ENCODE measurements at places on chromosomes 5 and 9.

- no peak for DNase-seq
Observed at GRCh38 chr9:81631218-81631745, 58.1 kb downstream of the TLE1 start.

- DNase-seq, result no peak
Observed at GRCh38 chr5:137412136-137412535, 87.0 kb downstream of the SPOCK1 start.

DNA sequence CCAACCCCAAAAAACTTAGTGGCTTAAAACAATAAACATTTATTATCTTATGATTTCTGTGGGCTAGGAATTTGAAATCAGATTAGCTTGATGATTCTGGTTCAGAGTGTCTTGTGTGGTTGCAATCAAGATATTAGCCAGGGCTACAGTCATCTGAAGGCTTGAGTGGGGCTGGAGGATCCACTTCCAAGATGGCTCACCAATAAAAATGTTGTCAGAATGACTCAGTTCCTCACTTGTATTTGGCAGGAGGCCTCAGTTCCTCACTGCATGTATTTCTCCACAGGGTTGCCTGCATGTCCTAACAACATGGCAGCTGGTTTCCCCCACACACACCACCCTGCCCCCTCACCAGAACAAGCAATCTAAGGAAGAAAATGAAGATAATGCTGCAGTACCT lies 98.2 kb upstream of the NIPBL start:
- DNase-seq, result no peak

GRCh38 chr9:16082796-16083195 lies 530.0 kb downstream of the CCDC171 start:
- no peak for DNase-seq

GRCh38 chr9:134181648-134182034 lies 17.3 kb upstream of the RNU6ATAC start:
- no peak for DNase-seq

GRCh38 chr9:5665059-5665458 lies 36.2 kb downstream of the RIC1 start:
- no peak for DNase-seq

DNA sequence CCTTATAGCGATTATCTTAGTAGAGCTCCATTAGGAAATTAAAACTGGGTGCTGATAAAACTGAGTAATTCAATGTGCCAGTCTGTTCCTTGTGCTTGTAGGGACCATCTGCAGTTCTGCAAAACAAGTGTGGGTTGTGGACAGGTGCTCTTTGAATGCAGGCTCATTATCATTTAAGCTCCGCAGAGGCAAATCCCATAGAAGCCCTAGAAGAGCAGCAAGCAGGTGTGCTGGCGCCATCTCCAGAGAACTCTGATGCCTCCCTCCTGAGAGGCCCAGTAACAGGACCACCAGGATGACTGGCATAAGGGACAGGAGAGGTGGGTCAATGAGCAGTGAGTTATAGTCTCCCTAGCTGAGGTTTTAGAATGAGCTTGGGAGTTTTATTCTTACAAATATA lies 1342.4 kb upstream of the DMAC1 start:
- no peak for DNase-seq

DNA sequence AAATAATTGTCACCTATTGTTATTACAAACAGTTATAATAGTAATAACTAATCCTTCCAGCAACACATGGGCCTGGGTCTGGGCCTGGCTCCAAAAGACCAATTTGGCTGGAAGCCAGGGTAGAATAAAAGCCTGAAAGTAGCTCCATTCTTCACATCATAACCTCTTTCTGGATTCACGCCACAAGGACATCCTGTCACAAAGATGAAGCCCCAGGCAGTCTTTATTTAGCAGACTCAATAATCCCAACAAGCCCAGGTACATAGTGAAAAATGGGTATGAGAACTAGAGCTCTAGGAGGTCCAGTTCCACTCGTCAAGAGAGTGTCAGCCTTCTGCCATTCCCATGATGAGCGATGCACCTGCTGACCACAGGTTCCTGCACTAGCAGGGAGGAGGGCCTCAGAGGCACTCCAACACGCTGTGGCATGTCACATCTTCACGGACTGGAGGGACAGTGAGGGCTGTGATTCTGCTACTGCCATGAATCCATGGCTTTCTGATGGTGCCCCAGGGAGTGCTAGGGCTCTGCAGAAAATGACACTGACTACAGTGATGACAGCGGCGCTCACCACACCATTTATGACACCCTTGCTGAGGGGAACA lies 124.9 kb downstream of the SPOCK1 start:
- DNase-seq, result no peak

GRCh38 chr5:20044460-20044859 lies 56.5 kb upstream of the CDH18 start:
- no peak for DNase-seq

DNA sequence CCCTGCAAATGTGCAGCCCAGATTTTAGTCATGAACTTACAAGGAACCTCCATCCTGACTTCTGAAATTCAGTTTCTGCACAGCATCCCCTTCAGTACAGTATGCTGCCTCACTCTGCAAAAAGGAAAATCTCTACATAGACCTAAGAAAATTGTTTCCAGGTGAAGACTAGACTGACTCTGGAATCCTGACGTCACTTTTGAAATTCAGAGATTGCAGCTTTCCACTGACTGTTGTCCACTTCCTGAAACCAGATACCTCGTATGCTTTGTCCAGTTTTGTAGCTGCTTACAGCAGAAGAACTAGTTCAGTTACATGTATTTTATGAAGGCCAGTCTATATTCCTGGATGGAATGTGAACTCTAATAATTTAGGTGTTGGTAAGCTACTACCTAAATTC lies 629.3 kb upstream of the ST8SIA4 start:
- DNase-seq, result no peak

DNA sequence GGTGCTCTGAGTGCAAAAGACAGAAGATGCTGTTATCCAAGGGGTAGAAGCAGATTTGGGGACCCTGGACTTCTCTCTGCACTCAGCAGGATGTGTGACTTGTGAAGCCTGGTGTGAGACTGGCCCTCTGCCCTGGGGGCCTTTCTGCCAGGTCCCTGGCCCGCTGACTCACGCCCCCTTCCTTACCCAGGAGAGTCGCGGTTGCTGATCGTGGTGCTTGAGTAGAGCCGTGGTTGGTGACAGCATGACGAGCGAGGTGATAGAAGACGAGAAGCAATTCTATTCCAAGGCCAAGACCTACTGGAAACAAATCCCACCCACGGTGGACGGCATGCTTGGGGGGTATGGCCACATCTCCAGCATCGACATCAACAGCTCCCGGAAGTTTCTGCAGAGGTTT lies 6.5 kb downstream of the NTMT1 start:
- no peak for DNase-seq

GRCh38 chr5:171810227-171810626 lies 24.6 kb downstream of the SMIM23 start:
- DNase-seq, result no peak

- DNase-seq, result no peak
Observed at GRCh38 chr5:124871303-124871702, 124.9 kb upstream of the ZNF608 start.

GRCh38 chr9:89410022-89410421 lies 87.9 kb downstream of the SEMA4D start:
- DNase-seq, result no peak

DNA sequence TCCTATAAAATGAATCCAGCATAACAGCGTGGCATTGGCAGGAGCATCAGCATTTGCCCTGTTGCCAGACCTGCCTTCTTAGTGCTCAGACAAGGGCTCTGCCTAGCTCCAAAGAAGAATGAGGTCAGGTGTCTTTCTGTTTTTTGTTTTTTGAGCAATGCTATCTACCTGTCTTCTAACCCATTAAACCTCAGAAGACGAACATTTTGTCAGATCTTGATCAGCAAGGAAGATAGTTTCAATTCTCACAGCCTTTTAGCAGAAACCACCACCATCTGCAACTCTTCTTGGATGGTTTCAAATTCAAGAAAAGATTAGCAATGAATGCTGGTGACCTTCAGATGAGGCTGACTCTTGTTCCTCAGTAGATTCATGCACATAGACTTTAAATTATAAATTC lies 103.5 kb upstream of the IQGAP2 start:
- DNase-seq, result no peak

- no peak for DNase-seq
Observed at GRCh38 chr5:6717247-6717646, 4.0 kb downstream of the TENT4A start.

DNA sequence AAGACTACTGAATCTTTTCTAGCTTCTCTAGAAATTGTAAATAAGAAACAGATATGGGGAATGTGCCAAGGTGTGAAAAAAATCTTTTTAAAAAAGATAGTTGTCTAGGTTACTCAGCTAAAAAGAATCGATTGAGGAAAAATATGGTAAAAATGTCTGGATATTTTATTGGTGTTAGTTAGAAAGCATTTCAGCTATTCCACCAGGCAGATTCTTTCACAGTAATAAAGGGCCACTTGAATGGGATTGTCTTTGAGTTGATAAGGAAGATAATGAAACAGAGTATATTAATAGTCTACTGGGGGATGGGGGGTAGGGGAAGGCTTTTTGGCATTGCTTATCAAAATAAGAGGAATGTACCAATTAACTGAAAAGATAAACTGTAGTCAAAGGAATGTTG lies 51.9 kb downstream of the SLIT3 start:
- DNase-seq, result no peak

DNA sequence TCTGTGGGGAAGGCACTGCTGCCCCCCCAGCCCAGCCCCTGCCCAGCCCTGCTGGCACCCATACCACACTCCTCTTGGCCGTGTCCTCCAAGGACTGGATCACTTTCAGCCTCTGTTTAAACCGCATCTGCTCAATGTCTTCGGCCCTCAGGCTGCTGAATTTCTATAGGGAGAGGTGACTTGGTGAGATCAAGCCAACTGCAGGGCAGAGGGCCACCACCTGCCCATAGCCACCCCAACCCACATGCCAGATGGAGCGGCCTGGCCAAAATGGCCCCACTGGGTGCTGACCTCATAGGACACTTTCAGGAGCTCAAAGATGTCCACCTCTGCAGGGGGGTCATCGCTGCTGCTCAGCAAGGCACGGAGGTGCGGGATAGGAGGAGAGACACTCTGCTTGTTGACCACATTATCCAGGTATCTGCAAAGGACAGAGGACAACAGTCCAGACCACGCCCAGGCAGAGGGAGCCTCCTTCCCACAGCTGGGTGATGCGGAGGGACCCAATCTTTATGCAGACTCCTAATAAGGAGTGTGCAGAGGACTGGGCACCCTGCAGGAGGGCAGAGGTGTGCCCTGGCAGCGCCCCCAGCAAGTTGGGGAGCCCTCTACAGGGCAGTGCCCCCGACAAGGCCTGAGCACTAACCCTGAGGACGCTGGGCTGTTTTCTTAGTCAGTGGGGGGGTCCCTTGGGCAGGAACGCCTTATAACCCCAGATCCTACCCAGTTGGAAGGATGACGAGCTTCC lies 14.4 kb upstream of the MRNIP start:
- DNase-seq, result no peak

- DNase-seq, result no peak
Observed at GRCh38 chr5:7622498-7622897, 226.6 kb downstream of the ADCY2 start.

- DNase-seq, result no peak
Observed at GRCh38 chr5:55446640-55447351, 88.0 kb downstream of the PLPP1 start.

DNA sequence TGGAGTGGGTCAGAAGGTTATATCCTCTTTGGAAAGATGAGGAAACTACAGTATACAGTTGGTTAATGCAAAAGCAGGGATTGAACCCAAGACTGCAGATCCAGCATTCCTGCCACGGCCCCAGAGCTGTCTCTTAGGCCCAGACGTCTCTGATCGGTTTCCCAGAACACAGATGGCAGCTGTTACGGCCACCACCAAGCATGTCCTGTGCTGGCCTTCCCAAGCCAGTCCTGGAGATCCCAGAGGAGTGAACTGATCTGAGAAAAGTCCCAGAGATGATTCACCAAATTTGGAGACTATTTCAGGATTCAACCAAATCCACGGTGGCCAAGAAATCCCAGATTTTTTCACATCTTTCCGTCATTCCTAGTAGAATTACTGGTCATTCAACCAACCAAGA lies 20.1 kb downstream of the TNIP1 start:
- DNase-seq, result no peak

- no peak for DNase-seq
Observed at GRCh38 chr9:98724810-98725530, 16.2 kb upstream of the GABBR2 start.

GRCh38 chr9:130287736-130288135 lies 22.2 kb downstream of the HMCN2 start:
- DNase-seq, result no peak

DNA sequence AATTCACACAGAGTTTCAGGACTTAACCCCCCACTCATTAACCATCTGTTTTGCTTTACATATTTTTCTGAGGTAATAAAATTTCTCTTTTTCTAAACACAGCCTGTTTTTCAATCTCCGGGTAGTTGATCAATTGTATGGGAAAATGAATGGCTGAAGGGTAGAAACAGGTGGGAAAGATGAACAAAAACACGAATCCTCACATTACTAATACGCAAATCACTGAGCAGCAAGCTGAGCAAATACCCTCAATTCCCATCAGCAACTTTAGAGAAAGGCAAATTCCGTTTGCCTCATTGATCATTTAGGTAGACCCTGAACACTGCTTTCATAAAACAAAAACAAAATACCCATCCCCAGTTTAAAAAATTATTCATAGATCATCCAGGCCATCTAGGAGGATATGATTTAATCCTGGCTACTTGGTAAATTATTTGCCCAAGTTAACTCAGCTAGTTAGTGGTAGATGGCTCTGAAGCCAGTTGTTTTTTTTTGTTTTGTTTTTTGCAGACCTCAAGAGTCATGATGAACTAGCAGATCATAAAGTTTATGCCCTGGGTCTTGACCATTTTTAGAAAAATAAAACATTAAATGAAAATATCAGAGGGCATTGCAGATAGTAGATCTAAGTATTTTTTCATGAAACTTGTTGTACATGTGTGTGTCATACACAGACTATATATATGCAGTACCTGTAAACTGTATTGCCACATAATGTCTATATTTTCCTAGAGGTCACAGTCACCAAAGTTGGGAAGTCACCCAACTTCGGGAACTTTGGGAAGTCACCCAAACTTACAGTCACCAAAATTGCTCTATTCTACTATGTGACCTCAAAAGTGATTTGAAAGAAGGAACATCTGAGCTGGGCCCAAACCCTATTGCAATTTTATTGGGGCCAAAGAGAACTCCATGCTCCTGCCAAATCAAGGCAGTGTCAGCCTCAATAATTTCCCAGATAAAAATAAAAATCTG lies 1.6 kb upstream of the CD274 start:
- DNase-seq, result no peak

DNA sequence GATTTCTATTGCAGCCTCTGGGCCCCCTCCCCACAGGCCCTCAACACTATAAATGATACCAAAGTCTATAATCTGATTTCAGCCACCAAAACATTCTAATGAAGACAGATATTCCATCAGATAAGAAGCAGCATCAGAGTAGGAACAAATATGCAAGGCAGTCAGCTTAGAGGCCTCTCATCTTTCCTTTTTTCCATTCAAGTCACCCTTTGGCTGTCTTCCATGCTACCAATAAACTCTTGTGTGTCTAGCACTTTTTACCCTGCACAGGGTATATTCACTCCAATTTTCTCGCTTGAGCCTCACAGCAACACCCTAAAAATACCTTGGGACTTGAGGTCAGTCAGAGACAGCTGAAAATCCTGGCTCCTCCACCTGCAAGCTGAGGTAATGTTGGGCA lies 193.7 kb downstream of the BRINP1 start:
- DNase-seq, result no peak
